ENCODE measurements at places on chromosomes 1 and 21.
A peak's percentile ranks its signal among the peaks of the same experiment; 100 is the strongest.

GRCh38 chr1:24119489-24119858 is 7.5 kb upstream of the MYOM3 start:
- DNase-seq: no peak

DNA sequence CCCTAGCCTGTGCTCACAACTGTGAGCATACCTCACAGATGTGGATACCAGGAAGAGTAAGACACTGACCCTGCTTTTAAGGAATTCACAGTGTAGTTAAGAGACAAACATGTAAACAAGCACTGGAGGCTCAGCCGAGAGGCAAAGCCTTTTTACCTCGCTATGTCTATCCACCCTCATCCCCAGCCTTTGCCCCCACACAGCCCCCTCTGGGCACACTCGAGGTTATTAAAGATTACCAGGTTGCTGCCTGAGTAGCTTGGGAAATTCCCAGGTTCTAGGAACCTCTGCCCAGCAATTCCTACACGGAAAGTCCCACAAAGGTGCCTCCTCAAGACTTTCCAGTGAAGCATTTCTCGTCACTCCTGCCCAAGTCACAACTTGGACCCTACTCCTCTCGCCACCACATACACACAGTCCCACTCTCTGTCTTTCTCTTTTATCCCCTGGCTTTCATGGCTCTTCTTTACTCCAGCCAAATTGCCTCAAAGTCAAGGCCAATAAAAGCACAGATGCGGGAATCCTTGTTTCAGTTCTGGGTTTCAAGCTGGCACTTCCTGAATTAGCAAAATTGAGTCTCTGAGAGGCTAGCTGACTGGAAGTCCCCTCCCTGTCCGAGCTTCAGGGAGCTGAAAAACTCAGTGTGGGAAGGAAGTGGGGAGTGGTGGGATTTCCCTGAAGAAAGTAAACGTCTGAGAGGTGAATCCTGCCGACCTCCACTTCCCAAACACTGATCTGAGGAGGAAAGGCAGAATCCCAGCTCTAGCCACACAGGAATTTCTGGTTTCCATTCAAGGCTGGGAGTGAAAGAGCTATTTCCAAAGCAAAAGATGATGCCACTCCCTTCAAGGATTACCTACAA is 7.6 kb downstream of the DENND2D start:
- no peak for DNase-seq

GRCh38 chr1:234751678-234752077 is 141.7 kb upstream of the IRF2BP2 start:
- DNase-seq: no peak

- DNase-seq: no peak
Observed at GRCh38 chr21:35348686-35349085, 299.6 kb upstream of the RUNX1 start.

DNA sequence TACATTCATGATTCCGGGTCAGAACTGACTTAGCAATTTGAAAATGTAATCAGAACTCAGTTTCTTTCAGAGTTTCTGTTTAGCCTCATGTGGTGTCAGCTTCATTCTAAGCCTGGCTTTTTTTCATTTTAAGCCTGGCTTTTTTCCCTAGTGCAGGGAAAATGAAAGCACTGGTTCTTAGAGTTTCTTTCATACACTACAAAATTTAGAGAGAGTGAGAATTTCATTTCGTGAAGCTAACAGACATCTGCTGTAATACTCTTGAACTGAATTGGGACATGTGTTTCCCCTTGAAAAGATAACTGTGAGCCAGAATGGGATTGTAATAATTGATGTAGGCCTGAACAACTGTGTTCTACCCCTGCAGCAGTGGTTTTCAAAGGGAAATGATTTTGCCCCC is 95.3 kb upstream of the KIAA0040 start:
- no peak for DNase-seq

GRCh38 chr1:35345439-35345981 is 77.0 kb downstream of the ZMYM4 start:
- no peak for DNase-seq

- no peak for DNase-seq
Observed at GRCh38 chr21:43352568-43353281, 74.2 kb downstream of the SIK1 start.

GRCh38 chr1:59266180-59266926 is 30.5 kb upstream of the FGGY start:
- DNase-seq: no peak

GRCh38 chr1:58006421-58007046 is 540.0 kb downstream of the OMA1 start:
- DNase-seq: no peak

DNA sequence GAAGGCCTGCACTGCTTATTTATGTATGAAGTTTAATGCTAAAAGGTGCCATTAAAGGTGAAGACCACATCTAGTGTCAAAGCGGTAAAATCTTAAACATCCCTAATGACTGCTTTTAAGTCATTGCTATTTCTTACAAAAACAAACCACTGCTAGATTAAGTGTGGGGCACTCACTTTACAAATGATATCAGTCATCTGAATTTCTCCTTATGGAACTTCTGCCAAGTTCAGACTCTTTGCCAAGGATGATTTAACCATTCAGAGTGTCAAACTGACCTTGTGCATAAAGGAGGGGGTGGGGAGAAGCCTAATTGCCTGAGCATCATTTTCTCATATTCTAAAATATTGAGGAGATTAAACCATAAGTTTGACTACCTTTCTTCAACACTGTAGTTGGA is 271.5 kb downstream of the TGFB2 start:
- DNase-seq: no peak

- DNase-seq: peak; percentile 86
Observed at GRCh38 chr1:56095696-56096665, 483.4 kb downstream of the PLPP3 start.

DNA sequence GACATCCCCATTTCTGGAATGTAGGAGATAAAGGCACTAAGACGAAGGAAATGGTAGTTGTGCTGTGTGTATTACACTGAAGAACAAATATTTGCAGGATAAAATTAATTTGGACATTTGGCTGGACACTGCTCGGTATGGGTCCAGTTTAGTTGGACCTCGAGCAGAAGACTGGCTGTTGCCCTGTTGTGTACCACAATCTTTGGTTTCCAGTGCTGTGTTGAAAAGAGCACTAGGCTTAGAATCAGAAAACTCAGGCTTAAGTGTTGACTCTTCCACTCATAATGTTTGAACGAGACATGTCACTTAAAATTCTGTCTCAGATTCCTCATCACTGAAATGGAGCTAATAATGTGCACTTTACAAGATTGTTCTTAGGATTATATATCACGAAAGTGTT is 1.2 kb upstream of the ARPC5 start:
- DNase-seq: no peak

DNA sequence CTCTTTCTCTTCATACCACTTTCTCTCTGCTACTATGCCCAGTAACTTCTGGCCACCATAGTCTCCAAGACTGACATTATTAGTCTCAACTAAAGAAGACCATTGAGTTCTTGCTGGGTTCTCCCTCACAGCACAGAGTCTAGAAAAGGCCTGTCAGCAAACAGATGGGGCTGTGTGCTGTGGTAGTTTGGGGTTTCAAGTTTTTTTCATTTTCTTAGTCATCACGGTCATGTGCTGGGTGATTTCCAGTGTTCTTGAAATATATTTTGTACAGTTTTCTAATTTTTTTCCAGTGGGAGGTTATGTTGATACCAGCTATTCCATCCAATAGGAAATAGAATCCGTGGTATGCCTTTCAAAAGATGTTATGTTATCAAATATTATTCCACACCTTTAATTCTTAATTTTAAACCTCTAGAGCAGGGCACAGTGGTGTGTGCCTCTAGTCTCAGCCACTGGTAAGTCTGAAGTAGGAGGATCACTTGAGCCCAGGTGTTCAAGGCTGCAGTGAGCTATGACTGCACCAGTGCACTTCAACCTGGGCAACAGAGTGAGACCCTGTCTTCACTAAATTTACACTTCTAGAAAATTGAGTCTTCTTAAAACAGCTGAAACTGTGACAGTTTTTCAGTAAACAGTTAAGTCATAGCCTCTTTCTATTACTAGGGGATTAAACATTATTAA is 8.3 kb downstream of the CFHR2 start:
- no peak for DNase-seq

GRCh38 chr1:55716610-55717009 is 501.4 kb upstream of the USP24 start:
- DNase-seq: peak; percentile 67

GRCh38 chr1:91553177-91553591 is 52.5 kb downstream of the CDC7 start:
- DNase-seq: peak; percentile 30

GRCh38 chr21:38740090-38740489 is 65.6 kb upstream of the ETS2 start:
- no peak for DNase-seq

GRCh38 chr1:223319398-223319797 is 44.6 kb downstream of the SUSD4 start:
- DNase-seq: no peak

DNA sequence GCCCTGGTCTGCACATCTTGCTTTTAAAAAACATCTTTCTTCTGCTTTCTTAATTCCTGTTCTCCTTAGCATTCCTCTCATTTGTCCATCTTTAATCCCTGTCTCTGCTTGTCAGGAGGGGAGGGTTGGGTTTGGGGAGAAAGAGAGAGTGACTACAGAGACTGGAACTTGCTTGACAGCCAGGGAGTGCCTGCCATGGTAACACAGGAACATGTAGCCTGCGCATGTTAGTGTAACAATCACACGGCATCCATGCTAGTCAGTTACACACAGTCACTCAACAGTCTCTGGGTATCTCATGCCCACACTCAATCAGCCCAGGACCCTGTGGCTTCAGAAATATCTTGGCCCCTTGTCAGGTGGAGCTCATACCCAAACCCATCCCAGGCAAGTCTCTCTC is 818 bp upstream of the TFAP2E start:
- DNase-seq: no peak

GRCh38 chr21:32370998-32371766 is 21.6 kb downstream of the URB1 start:
- DNase-seq: no peak

- peak; percentile 24 for DNase-seq
Observed at GRCh38 chr1:204572923-204573922, 57.0 kb downstream of the MDM4 start.

DNA sequence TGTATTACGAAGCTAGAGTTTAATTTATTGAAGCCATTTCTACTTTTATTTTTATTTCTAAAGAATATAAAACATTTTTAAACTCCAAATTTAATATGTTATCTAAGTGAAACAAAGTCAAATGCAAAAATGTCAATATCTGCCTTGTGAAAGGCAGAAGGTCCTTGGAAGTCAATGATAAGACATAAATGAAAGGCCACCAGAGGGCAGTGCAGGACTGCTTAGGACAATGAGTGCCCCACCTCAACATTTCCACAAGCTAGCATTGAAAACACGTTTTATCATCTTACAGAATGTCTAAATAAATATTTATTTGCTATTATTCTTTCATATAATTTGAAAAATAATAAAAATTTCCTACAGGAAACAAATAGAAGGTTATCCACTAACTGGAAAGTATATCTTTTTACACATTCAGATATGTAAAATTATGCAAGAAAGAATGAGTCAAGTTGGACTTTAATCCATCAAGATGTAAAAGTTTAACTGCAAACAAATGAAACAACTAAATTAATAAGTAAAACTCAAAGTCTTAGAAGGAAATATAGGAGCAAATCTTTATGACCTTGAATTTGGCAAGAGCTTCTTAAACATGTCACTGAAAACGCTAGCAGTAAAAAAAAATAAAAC is 140.1 kb upstream of the FMN2 start:
- DNase-seq: peak; percentile 75

DNA sequence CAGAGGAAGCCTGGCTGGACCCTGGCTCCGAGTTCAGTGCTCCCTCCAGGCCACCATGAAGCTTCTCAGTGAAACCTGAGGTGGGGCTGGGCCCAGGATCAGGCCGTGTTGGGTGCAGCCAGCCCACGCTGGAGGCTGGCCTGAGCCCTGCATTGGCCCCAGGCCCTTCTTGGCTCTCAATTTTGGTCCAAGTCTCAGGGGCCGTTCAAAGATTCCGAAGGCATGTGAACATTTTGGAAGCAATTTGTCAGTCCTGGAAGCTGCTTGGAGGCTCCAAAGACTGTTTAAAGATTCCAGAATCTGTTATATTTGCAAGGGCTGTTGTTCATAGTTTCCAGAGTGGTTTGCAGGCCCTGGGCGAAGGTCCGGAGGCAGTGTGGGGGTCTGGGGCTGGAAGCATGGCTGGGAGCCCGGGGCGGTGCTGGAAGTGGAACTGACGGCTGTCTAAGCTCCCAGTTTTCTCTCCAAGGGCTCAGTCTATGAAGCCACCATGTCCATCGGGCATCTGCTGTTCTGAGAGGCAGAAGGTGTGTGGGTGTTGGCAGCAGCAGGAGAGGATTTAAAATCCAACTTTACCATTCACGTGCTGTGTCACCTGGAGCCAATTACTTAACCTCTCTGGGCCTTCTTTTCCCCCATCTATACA is 104.9 kb downstream of the EPHB2 start:
- no peak for DNase-seq

- DNase-seq: peak; percentile 40
Observed at GRCh38 chr1:109613361-109614147, 5.9 kb downstream of the GNAT2 start.

- peak; percentile 15 for DNase-seq
Observed at GRCh38 chr1:42211224-42211623, 46.7 kb upstream of the GUCA2A start.

DNA sequence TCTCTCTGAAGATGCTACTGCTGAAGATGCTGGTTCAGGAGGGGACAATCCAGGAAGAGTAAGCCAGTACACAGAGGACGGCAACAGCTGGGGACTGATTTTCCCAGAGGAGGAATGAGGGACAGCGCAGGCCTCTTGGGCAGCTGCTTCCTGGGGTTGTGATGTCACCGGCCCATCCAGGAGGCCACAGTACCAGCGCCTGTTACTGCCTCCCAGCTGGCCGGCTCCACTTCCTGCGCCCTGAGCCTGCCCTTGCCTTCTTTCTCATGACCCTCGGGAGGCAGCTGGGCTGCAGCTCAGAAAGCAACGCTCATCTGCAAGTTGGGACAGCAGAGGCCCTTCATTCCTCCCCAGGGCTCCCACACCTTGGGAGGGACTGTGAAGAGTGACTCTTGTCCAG is 21.9 kb upstream of the ID3 start:
- peak; percentile 91 for DNase-seq

GRCh38 chr1:156727926-156728598 is at the start of gene METTL25B:
TSS of gene METTL25B (plus strand) at chr1:156728469. CDS start at chr1:156729105, 636 bp downstream.
- DNase-seq: peak; percentile 54

- no peak for DNase-seq
Observed at GRCh38 chr1:30526652-30527345, 196.6 kb downstream of the MATN1 start.

DNA sequence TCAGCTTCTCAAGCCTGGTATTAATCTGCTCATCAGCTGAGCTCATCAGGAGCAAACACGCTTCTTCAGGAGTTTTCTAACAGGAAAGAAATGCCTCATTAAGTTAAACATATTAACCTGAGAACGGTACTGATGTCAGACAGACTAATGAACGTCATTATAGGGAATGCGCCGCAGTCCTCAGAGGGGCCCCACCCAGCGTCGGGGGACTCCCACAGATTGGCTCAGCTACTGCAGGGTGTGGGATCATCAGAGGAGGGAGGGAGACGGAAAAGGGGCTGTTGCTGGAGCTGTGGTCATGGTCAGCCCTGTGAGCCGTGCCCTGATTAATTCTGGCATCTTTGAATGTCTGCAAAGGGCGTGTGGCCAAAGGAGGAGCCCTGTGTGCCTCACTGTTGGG is 348.5 kb downstream of the PTPRU start:
- DNase-seq: no peak

GRCh38 chr1:91747666-91748065 is 138.3 kb downstream of the TGFBR3 start:
- DNase-seq: no peak
